Ecto neural progenitor cell (in vitro differentiated cells): ENCODE measurements at places on chromosomes 4 and X.
A peak's percentile ranks its signal among the peaks of the same experiment; 100 is the strongest.

- no peak for DNase-seq
Observed at GRCh38 chr4:73589261-73589847, 30.9 kb downstream of the RASSF6 start.

DNA sequence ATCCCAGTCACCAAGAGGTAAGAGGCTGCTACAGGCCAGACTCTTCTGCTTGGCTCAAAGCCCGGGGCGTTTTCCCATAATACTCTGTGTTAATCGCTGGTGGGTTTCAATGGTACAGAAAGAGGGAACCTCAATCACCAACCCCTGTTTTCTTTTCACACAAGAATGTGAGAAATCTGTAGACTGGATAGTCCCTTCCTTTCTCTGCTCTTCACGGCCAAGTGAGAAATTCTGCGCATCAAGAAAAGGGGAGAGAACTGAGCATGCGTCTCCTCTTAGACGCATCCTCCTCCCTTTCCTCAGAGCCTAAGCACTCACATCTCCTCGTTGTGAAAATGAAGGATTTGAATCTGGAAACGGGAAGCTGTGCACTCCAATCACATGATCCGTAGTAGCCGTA lies 64.7 kb downstream of the CLNK start:
- no peak for DNase-seq

- DNase-seq = peak; percentile 73
Observed at GRCh38 chrX:107484002-107484726, 34.7 kb downstream of the FRMPD3 start.

DNA sequence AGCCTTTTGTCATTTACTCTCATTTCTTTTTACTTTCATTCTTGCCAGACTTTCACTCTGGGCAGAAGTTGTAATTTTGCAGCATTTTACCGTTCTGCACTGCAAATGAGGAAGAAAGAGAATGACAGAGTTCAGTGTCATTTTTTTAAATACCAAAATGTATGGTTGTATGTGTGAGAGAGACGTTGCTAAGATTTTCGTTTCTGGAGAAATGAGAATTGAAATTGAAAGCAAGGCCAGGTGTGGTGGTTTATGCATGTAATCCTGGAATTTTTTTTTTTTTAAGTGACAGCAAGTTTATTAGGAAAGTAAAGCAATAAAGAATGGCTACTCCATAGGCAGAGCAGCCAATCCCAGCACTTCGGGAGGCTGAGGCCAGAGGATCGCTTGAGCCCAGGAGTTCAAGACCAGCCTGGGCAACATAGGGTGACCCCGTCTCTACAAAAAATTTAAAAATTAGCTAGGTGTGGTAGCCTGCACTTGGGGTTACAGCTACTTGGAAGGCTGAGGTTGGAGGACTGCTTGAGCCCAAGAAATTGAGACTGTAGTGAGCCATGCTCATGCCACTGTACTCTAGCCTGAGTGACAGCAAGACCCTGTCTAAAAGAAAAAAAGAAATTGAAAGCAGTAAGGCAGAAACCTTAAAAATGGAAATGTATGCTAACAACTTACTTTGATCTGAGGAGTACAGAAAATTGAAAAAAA lies 12.9 kb downstream of the DCK start:
- no peak for DNase-seq

- DNase-seq = no peak
Observed at GRCh38 chrX:147565237-147565636, 346.5 kb upstream of the FMR1 start.

GRCh38 chr4:182443070-182443469 lies 199.9 kb downstream of the TENM3 start:
- DNase-seq = no peak

GRCh38 chr4:8203817-8204216 lies 4.7 kb downstream of the SH3TC1 start:
- no peak for DNase-seq

DNA sequence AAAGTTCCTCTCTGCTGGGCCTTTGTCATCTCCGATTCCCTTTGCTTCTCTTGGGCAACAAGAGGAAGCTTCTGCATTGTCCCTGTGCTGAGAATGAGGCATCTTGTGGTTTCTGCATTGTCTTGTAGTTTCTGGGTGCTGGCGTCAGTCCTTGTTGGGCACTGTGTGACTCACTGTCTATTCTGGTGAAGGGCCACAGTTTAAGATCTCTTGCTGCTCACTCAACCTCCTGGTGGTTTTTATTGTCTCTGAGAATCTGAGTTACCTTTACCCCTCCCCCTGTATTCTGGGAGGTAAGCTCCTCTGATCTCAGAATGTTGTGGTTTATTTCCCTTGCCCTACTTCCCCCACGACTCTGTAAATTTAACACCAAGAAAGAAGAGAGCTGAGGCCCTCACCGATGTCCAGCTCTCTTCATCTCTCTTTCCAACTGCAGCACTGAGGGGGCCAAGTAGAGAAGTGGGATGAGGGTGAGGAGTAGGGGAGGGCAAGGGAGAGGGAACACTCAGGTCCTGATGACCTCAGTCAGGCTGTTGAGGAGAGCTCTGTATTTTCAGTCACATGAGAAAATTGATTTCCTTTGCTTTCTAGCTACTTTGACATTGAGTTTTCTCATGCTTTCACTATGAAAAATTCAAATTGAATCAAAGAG lies 441.6 kb upstream of the PITX2 start:
- DNase-seq = no peak

DNA sequence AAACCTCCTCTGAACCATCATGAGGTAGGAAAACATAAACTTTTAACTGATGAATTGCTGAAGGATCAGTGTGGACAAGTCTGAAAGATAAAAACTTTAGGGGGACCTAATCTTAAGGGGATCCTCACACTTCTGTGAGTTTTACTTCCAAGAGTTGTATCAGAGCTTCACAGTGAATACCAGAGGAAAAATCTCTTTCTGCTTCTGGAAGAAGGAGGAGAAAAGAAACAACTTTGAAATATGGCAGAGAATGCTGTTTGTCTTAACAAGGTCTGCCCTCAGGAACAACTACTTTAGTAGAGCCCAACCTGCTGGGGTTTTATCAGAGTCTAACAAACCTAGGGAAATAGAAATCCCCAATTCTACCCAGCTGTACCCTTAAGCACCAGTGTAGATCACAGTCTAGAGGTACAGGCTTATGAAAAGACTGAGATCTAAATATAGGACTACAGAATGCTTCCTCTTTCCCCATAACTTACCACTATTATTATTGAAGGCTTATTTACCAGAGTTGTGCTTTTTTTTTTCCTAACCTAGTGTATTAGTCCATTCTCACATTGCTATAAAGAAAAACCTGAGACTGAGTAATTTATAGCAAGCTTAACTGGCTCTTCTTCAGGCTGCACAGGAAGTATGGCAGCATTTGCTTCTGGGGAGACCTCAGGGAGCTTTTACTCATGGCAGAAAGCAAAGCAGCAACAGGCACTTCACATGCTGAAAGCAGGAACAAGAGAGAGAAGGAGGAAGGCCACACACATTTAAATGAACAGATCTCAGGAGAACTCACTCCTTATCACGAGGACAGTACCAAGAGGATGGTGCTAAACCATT lies 167.9 kb downstream of the CAMK2D start:
- no peak for DNase-seq

DNA sequence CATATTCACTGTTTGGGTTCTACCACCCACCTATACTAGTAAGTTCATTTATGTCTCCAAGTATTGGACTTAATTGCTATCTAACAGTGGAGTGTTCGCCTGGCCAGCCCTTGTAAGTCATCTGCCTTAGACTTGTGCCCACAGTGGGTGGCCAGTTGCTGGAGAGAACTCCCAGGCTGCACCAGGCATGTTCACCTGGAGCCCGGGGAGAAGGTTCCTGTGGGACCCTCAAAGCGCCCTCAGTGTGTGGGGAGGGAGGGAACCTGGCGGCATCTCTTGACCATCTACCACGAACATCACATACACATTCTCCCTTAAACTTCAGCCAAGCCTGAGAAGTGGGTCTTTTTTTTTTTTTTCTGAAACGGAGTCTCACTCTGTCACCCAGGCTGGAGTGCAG lies 138.1 kb downstream of the CPZ start:
- DNase-seq = no peak

DNA sequence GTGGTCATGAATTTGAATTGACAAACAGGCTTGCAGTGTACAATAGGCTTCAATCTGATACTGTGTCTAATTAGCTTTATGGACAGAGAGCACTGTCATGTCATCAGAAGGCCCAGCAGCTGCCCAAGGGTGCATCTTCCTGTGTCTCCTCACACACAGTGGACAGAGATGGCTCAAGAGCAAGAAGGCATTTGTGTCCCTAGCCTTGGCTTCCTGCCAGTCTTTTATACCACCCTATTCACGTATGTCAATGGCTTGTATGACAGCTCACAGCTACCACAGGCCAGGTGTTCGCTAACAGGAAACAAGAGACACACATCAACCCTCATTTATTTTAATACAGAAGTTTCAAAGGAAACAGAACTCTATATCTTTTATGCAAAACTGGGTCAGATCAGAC lies 874.0 kb upstream of the AGA start:
- no peak for DNase-seq

DNA sequence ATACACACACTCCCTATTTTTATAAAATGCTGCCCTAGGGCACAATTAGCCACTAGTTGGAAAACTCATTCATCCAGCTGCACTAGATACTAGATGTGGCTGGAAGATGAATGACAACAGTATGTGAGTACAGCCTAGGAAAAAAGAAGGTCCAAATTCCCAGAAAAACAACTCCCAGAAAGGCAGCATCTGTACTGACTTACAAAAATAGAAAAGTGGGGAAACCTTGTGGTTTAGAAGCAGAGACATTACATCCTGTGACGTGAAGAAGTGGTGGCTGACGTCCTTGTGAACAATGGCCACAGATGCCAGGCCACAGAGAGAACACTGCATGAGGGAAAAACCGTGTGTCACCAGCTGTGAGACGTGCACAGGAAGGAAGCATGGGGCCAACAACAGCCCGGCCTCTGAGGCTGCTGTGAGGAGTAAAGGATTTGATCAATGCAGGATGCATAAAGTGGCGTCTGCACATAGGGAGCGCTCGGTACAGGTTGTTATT lies 81.2 kb downstream of the SPRY1 start:
- DNase-seq = no peak

DNA sequence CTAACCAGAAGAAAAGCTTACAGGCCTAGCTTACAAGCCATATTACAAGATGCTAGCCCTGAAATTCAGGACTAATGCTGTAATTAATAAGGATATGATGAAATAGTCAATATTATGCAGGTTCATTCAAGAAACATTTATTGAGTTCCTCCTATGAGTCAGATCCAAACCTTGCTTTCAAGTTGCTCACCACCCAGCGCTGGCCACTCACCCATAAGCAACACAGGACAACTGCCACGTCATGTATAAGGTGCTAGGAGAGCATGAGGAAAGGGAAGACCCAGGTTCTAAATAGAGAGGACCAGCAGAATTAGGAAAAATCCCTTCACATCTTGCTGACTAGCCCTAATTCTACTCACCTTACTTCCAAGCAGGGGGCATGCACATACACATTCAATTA lies 23.3 kb downstream of the MAML3 start:
- DNase-seq = no peak

DNA sequence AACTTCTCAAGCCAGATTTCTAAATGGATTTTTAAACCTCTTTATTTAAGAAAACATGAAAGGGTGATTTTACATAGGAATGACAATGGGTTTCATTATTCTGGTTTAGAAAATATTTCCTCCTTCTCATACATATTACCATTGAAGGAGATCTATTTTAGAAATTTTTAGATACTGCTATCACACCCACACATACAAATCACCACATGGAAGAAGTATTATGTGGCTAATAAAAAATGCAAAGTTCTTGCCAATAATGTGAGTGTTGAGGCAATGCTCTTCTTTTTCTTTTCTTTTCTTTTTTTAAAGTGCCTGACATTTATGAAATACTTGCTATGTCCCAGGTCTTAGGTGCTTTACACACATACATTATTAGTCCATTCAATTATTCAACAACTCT lies 6.8 kb downstream of the STAP1 start:
- no peak for DNase-seq

DNA sequence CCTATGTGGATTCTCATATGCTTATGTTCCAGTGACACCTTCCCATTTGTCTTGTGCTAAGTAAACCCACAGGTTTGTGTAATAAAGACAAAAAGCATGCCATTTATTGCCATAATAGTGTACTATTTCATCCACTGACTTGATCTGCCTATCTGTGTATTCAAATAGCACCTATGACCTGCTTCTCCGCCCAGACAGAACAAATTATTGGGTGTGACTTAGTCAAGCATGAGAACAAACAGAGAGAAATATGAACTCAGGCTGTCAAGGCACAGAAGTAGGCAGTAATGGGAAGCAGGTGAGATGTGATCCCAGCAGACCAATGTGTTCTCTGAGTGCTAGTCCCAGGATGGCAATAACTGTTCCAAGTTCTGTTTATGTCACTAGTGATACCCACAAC lies 25.4 kb downstream of the ELOVL6 start:
- no peak for DNase-seq

- no peak for DNase-seq
Observed at GRCh38 chr4:132332932-132333723, 816.0 kb upstream of the PCDH10 start.

DNA sequence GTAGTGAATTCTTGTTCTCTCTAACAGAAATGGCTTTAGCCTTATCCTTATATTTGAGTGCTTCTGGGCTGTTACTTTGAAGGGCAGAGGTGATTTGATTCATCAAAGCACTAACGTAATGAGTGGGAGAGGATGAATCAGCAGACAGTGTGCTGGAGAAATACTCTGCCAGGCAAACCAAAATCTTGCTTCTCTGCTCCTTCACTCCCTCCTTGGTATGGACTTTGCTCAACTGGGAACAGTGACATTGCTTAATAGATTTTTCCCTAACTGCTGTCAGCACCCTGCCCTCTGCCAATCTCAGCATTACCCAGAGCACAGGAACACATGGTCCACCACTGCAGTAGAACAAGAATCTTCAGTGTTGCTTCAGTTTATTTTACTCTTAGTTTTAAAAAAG lies 56.0 kb downstream of the PDLIM5 start:
- DNase-seq = no peak

DNA sequence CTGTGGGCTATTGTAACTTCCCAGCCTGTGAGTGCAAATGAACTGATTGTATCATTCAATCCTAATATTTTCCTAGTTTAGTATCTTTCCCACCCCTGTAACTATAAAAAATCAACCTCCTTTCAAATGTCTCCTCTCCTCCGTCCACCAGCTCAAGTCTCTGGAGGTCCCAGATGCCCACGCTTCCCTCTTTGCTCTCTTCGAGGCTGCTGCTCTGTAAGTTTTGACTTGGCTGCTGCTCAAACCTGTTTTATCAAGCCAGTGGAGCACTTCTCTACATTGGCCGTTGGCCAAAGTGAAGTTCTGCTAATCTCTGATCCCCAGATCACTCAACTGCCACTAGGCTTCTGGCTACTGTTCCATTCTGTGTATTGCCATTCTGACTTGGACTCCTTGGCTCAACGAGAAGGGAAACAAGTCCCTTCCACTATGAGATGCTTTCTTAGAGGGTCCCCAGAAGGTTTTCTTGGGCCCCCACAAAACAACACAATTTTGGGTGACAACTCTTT lies 60.7 kb upstream of the RAPGEF2 start:
- DNase-seq = no peak
